ENCODE measurements at places on chromosomes 12 and 14.

DNA sequence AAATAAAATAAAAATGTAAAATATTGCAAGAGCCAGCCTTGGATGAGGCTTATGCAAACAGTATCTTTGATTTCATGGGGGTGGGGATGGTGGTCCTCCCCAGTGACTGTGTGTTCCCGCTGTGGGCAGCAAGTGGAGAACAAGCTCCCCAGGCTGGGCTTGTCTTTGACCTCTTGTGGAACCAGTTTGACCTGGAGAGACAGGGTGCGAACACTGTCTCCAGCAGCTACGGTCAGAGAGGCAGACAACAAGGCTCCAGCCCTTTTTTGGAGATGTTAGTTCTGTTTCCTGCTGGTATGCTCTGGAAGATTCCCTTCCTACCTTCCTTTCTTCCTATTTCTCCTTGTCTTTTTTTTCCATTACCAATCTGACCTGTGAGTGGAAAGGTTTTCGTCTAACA, 21.8 kb upstream of the WSCD2 start:
- no peak for DNase-seq

- no peak for DNase-seq
These were observed 48.0 kb downstream of the ZFYVE1 start for GRCh38 chr14:72978856-72979255.

GRCh38 chr12:6452245-6452943, 552 bp downstream of the TAPBPL start:
- no peak for DNase-seq

DNA sequence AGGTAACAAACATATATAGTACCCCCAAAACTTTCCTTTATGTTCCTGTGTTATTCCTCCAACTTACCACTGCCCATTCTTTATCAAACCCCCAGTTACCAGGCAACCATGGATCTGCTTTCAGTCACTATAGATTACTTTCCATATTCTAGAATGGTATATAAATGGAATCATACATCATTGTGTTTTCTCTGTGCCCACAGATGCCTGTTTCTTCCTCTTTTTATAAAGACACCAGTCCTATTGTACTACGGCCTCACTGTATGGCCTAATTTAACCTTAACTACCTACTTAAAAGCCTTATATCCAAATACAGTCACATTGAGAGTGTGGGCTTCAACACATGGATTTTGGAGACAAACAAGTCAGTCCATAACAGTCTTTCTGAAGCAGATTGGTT, 2.6 kb downstream of the TAS2R14 start:
- DNase-seq: no peak

DNA sequence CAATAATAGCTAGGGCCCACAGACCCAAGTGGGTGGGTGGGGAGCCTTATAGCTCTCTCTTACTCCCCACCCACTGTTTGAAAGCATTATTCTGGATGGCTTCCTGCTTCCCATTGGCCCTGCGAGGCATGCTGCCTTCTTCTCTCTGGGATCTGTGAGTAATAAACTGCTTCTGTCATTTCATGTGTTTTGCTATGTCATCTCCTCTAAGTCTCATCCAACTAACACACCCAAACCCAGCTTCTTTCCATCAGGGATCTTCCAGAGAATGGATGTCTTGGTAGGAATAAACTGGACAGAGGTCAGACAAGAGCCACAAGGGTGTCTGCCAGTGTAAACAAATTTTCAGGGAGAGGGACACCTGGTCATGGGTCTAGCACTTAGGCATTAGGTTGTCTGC, 66.4 kb upstream of the BDKRB2 start:
- DNase-seq: no peak
